Progenitor cell of endocrine pancreas (in vitro differentiated cells): ENCODE measurements at places on chromosomes 3 and 15.

- peaks cover 41% of the 10 kb centered on the region for H3K27me3 ChIP-seq
- no peak overlapping the region for H3K4me3 ChIP-seq
- DNase-seq = no peak
- H3K4me1 ChIP-seq = peaks cover 3% of the 10 kb centered on the region
- no peak overlapping the region for H3K27ac ChIP-seq
Measured at GRCh38 chr3:4693620-4694019, 200.5 kb downstream of the ITPR1 start.

DNA sequence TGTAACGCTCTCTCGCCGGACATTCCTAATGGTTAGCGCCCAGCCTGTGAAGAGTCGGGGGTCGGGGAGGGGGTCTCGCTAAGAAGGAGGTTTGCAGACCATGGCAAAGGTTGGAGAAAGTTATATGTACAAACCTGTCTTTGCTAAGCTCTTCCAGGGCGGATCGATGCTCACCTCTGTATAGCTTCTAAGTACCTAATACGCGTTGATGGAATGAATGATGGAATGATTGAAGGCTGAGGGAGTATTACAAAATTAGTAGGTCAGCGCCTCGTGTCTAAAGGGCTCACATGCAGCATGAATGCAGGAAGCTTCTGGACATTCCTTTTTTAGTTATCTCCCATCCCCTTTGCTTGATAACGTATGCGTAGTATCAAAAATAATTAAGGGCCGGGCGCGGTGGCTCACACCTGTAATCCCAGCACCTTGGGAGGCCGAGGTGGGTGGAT, 305 bp upstream of the KPNA1 start:
- peak overlapping the region; percentile 84 for H3K4me3 ChIP-seq
- no peaks in the 10 kb centered on the region for H3K27me3 ChIP-seq
- no peak for DNase-seq
- peak overlapping the region; percentile 93 for H3K27ac ChIP-seq

GRCh38 chr3:16177962-16178627, 3.6 kb downstream of the GALNT15 start:
- no peaks in the 10 kb centered on the region for H3K4me1 ChIP-seq
- no peak overlapping the region for H3K4me3 ChIP-seq
- H3K36me3 ChIP-seq = no peaks in the 10 kb centered on the region
- peak; percentile 75 for DNase-seq

- peaks cover 41% of the 10 kb centered on the region for H3K36me3 ChIP-seq
- H3K4me1 ChIP-seq = peaks cover 13% of the 10 kb centered on the region
- no peak overlapping the region for H3K4me3 ChIP-seq
- H3K27ac ChIP-seq = no peak overlapping the region
- no peak for DNase-seq
- no peaks in the 10 kb centered on the region for H3K27me3 ChIP-seq
Measured at GRCh38 chr15:80478075-80478474, 73.9 kb downstream of the ARNT2 start.

DNA sequence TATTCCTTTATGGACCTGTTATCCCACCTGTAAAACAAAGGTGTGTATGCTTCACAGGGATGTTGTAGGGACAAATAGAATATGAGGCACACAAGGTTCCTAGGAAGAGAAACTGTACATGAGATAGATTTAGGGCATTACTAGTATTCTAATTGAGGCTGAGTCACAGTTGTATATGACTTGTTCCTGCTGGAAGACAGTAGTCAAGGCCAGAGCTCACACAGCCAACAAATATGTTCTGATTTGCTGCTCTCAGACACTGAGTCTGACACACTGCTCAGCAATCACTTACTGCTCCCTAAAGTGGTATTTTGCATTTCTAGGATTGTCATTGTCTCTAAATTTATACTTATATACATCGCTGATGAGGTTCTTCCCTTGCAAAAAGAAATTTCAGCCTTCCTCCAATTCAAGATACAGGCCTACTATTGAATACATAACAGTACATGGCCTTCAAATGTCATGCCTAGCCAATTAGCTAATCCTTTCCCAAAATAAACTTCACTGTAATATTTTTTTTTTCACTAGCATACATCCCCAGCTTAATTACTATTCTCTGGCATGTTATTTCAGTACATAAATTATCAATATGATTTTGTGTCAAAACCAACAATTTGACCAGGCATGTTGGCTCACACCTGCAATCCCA, 69.8 kb downstream of the TIGIT start:
- H3K4me1 ChIP-seq = peaks cover 18% of the 10 kb centered on the region
- no peak for DNase-seq
- no peaks in the 10 kb centered on the region for H3K27me3 ChIP-seq
- H3K4me3 ChIP-seq = no peak overlapping the region
- H3K36me3 ChIP-seq = no peaks in the 10 kb centered on the region
- H3K27ac ChIP-seq = no peak overlapping the region

DNA sequence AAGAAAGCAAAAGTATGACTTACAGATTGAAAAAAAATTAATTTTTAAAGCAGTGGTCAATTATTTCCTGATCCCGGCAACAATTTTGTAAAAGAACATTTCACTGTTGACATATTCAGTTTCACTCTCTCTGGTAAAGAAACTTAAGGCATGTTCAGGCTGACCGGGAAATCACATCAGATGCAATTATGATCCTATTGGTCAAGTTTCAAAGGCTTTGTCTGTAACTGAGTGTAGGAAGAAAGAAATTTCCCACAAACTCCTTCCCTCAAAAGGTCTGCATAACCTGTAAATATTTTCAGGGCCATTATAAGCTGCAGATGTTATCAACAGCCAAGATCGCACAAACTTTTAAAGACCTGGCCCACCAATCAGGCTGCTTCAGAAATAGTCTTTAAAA, 205.4 kb upstream of the IGF1R start:
- no peak overlapping the region for H3K4me3 ChIP-seq
- peaks cover 27% of the 10 kb centered on the region for H3K27me3 ChIP-seq
- H3K27ac ChIP-seq = no peak overlapping the region

DNA sequence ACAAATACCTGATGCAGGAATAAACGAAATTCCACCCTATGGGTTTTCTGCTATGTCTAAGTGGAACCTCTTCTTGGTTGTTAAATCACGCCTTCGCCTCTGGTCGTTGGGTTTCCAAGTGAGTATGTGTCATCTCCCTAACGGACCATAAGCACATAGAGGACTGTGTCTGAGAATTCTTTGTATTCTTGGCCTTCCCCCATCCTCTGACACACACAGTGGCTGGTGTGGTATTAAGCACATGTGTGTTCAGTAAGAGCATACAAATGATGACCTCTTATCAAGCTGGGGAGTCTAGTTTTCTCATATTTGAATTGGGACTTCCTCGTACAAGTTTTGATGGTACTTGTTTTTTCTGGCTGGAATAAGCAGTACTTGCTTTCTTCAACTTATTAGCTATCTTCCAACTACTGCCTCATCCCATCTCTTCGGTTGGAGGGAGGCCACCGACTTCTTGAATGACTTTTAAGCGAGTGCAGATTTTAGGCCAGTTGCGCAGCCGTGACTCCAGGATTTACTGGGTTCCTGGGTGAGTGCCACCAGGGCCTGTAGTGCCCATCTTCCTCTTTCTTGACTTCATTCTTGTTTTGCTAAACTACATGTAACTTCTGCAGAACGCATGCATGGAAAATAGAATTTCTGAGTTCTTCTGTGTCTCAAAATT, 240.2 kb downstream of the ADAMTS17 start:
- H3K27ac ChIP-seq = no peak overlapping the region
- no peak overlapping the region for H3K4me3 ChIP-seq
- peaks cover 10% of the 10 kb centered on the region for H3K27me3 ChIP-seq
- H3K4me1 ChIP-seq = no peaks in the 10 kb centered on the region
- no peak for DNase-seq
- no peaks in the 10 kb centered on the region for H3K36me3 ChIP-seq
